ENCODE measurements at places on chromosomes 3 and 15. TPM values are rescaled to one million over a fixed set of nuclear protein-coding genes. Genes with fewer than 3 reads are reported as not detected.

Gene DUOX1
- total RNA-seq = 14.2 TPM

Gene SAMMSON
- not detected for total RNA-seq

Gene TLR9
- total RNA-seq = not detected

Gene GABRR3
- total RNA-seq = not detected

Gene GP5
- total RNA-seq = not detected

Gene LDHAL6B
- not detected for total RNA-seq

Gene SCN5A
- under 0.01 TPM for total RNA-seq

Gene MELTF
- total RNA-seq = 13.8 TPM

Gene MYL3
- total RNA-seq = not detected

Gene CSPG4
- total RNA-seq = 77.6 TPM

Gene CELSR3
- 1.0 TPM for total RNA-seq

Gene MESP1
- total RNA-seq = 0.78 TPM

Gene ILDR1
- 0.55 TPM for total RNA-seq

Gene SPINT1
- 272 TPM for total RNA-seq

Gene SCAP
- 64.9 TPM for total RNA-seq

Gene ZPLD1
- 0.72 TPM for total RNA-seq

Gene ANKRD34C
- total RNA-seq = not detected

Gene BCHE
- total RNA-seq = 0.08 TPM

Gene GOLGA8G
- total RNA-seq = not detected

Gene SLC9C1
- not detected for total RNA-seq

Gene CTXN2
- not detected for total RNA-seq

Gene TP63
- total RNA-seq = 212 TPM
